ENCODE measurements at places on chromosomes 2 and 18.
A peak's percentile ranks its signal among the peaks of the same experiment; 100 is the strongest.

DNA sequence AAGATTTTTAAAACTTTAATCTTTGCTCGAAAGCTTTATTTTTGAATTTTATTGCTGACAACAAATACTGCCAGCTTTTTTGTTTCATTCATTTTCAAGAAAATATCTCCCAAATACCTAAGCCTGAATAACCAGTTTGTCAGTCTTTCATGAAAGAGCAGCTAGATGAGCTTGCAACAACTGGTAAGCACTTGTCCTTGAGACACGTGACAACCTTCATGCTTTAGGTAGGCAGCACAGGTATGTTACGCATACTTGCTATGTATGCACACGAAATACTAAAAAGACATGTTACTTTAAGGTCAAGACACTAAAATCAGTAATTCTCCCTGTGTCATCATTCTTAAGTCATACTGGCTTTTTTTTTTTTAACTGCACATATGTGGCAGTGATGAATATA is 12.3 kb downstream of the CEBPZ start:
- DNase-seq = no peak

GRCh38 chr2:55001716-55002115 is 48.5 kb downstream of the RTN4 start:
- no peak for DNase-seq

- no peak for DNase-seq
Observed at GRCh38 chr2:177939211-177939610, 133.4 kb downstream of the PDE11A start.

DNA sequence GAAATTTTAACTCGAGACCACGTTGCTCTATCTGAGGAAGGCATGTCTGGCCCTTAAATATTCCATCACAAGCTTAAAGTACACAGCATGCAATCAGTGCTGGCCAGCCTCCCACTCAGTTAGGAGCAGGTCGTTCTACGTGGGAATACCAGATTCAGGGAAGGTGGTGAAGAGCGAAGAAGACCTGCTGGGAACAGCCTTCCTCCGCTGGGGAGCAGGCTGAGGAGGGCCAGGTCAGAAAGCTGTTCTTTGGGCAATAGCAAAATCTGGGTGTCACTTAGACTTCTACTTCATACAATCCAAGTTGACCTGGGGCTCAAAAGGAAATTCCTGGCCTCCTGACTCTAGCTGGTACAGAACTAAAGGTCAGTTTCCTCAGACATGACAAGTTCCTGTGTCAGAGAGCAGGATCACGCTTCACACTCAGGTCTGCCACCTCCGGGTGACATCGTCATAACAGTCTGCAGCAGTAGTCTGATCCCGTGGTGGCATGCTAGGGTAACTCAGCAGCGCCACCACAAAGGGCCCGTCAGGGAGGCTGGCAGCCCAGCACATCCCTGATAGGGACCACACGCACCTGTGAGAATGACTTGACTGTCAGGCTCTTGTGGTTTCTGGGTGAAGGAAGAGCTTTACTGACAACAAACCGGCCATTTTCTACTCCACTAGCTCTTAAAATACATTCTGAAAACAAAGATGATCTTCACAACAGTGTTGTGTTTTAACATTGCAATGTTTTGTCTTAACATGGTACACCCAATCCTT is 35.2 kb upstream of the NAPG start:
- DNase-seq = no peak

DNA sequence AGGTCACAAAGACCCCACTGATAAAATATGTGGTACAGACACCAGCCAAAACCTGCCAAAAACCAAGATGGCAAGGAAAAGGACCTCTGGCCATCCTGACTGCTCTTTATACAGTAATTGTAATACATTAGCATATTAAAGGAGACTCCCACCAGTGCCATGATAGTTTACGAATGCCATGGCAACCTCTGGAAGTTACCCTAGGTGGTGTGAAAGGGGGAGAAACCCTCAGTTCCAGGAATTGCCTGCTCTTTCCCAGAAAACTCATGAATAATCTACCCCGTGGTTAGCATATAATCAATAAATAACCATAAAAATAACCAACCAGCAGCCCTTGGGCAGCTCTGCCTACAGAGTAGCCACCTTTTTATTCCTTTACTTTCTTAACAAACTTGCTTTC is 129.8 kb upstream of the EPB41L3 start:
- no peak for DNase-seq

GRCh38 chr18:13283746-13284145 is 65.2 kb downstream of the LDLRAD4 start:
- no peak for DNase-seq

DNA sequence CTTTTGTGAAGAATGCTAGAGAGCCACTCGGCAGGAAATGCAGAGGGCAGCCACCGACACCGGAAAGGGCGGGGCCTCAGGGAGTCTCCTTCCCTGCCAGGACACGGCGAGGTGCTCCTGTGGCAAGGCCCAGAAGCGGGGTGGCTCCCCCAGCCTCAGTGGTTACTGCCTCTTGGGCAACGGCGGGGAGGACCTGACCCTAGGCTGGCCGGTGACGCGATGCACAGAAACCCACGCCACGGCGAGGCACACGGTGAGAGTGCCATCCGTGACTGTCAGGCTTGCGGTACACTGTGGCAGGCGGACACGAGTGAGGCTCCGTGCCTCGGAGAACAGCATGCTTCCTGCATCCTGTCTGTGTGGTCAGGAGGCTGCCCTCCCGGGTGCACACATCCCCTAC is 47.8 kb downstream of the ZAP70 start:
- peak; percentile 21 for DNase-seq

- no peak for DNase-seq
Observed at GRCh38 chr2:10329880-10330699, 27.4 kb downstream of the HPCAL1 start.

GRCh38 chr2:42061839-42062238 is 14.0 kb downstream of the PKDCC start:
- no peak for DNase-seq

- DNase-seq = no peak
Observed at GRCh38 chr2:77101796-77102452, 420.3 kb downstream of the LRRTM4 start.

DNA sequence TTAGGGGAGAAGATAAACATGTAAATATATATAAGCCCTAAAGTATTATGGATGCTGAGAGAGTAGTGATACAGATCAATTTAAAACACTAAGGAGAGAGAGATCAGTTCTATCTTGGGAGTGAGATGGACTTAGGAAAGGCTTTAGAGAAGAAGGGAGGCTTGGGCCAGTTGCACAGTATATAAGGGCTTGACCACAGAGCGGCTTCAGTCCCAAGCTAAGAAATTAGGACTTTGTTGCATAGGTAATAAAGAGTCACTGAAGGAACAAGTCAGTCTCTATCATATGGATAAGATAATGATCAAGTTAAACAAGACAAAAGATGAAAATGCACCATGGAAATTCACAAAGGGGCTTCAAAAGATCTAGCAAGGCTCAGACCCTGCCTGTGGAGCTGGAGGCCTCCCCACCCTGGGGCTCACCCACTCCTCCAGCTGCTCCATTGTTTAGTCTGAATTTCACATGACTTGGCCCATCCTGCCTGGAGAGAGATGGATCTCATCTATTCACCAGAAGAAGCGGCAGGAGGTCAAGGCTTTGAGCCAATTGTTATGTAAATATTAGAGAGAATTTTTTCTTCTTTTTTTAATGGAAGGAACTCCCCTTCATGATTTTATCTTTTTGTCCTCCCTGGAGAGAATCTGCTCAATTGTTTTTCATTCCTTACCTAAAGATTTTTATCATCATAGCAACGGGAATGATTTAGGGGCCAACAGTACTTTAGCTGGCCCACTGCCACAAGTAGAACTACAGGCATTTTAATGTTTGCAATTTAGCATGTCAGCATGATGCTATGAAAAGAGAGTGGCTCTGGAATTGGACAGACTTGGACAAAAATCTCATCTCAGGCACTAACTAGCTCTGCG is 44.0 kb downstream of the GYPC start:
- no peak for DNase-seq

DNA sequence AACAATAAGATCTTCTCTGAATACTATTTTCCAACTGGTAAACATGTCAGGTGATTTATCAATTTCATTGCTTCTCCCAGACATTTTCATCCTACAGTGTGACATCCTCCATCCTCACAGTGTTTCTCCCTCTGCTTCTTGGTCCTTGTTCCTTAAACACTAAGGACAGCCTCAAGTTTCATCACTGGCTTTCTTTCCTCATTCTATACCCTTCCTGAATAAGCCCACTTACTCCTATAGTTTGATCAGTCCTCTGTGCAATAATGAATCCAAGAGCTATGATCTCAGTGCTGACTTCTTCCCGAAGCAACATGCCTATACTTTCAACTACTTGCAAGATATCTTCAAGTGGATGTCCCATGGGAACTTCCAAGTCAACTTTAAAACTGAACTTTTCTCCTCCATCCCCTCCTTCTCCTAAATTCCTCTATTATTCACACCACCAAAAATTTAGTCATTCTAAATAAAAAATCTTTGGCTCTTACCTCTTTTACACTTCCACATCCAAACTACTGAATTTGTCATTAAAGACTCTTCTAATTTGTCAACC is 87.6 kb downstream of the FAM228A start:
- no peak for DNase-seq

DNA sequence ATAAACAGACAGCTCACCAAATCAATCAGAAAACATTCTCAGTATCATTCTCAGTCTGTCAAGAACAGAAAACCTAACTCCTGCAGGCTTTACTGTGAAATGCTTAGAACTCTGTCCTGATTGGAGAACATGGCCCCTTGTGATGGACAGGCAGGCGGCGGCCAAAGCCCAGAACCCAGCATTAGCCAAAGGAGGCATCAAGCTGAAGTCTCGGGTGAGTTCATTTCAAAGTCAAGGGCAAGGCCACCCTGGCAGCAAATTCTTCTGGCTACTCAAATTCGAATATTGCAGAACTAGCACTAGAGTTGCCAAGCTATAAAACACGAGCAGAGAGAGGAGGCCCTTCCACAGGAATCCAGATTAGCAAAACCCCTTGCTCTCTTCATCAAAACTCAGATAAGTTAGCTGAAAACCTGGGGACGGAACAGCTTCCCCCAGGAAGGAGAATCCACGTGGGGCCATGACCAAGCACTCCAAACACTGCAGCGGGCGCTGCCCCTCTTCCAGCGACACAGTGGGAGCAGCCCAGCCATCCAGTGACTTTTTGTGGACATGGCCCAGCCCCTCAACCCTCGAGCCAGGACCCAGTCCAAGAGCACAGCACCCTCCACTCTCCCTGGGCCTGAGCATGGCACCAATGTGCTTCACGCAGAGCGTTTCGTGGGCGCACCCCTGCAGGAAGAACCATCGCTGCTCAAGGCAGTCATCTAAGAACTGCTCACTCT is 98.6 kb downstream of the HDAC4 start:
- DNase-seq = no peak

- no peak for DNase-seq
Observed at GRCh38 chr2:46258937-46259776, 38.0 kb upstream of the EPAS1 start.

GRCh38 chr2:105110295-105110829 is 72.5 kb downstream of the MRPS9 start:
- DNase-seq = no peak

- DNase-seq = no peak
Observed at GRCh38 chr18:24915547-24915946, 436.4 kb downstream of the ZNF521 start.

DNA sequence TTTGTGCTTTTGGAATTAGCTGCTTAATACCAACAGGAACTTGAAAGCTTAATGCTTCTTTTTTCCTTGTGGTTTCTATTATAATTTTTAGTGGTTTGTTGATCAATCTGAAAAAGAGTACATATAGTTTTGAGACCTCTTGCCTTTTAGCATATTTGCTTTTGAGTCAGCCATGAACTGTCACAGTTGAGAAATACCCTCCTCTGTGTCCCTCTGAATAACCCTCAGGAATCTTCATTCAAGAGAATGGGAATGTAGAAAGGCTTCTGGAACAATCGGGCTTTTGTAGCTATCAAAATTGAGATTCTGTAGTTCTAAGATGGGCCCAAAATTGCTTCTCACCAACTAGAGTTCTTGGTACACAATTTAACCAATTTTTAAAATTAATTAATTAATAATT is 451.1 kb upstream of the TRIB2 start:
- DNase-seq = no peak

GRCh38 chr2:130152816-130153595 is 8.1 kb upstream of the CCDC74B start:
- no peak for DNase-seq

DNA sequence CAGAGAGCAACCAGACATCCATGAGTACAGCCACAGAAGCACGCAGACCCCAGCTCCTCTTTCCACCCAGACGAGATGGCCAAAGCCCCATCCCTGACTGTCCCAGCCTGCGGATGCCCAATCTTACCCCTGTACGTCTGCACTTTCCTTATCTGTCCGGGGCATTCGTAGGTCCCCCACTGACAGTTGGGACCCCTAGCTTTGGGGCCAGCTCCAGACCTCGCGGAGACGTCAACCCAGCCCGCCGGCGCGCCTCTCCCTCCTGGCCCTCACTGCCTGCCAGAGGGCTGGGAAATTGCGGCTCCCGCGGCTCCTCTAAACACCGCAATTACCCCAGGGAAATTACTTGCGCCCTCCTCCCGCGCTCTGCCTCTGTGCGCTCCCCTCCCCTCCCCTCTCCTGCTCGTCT is 2.3 kb downstream of the ECEL1 start:
- DNase-seq = no peak

- no peak for DNase-seq
Observed at GRCh38 chr2:230893338-230893737, 28.6 kb downstream of the ITM2C start.

DNA sequence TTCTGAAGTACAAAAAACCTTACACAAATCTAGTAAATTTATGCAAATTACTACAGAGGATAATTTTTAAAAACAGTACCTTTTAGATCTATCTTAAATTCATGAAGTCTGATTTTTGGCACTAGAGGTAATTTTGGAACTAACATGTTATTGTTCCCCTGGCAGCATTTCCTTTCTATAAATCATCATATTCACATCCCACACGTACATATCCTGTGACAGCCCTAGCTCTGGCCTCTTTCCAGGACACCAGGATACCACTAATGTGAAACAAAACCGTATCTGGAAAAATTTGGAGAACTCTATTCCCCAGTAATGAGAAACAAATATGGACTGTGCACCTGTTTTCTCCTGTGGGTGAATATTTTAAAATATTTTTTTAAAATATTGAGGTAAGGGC is 14.0 kb upstream of the BIRC6 start:
- DNase-seq = no peak

GRCh38 chr2:165898381-165898780 is 55.2 kb downstream of the TTC21B start:
- DNase-seq = no peak

- DNase-seq = no peak
Observed at GRCh38 chr2:180707884-180708205, 272.6 kb upstream of the UBE2E3 start.

DNA sequence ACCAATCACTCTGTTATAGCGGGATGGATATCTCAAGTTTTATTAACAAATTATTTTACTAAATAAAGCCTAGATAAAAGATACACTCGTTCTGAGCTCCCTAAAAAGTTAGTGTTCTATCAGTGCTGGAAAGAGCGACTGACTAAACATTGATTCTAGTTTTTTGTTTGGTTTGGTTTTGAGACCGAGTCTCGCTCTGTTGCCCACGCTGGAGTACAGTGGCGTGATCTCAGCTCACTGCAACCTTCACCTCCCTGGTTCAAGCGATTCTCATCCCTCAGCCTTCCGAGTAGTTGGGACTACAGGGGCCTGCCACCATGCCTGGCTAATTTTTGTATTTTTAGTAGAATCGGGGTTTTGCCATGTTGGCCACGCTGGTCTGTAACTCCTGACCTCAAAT is 73.8 kb upstream of the CDCA7 start:
- no peak for DNase-seq

- no peak for DNase-seq
Observed at GRCh38 chr2:96514521-96514920, 9.4 kb upstream of the NEURL3 start.

- DNase-seq = no peak
Observed at GRCh38 chr2:28239207-28239606, 153.5 kb upstream of the FOSL2 start.
